ENCODE measurements at places on chromosomes 11 and 22.

GRCh38 chr22:29480512-29481264 is 670 bp downstream of the NEFH start:
- DNase-seq: no peak

DNA sequence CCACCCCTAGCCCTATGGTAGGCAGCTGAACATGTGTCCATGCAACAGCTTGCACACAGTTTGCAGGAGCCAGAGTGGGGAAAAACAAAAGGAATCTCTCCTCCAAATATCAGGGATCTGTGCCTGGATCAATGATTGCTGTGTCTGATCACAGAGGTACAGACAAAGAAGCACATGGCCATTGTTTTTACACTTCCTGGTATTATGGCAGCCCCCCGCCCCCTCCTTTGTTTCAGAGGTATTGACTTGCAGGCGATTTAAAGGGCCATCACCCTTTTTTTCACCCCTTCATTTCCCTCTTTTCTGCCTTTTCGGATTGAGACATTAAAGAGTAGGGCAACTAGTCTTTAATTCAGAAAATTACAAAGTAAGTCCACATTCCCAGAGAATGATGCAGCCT is 453.0 kb upstream of the LUZP2 start:
- DNase-seq: no peak

- DNase-seq: no peak
Observed at GRCh38 chr11:34314936-34315335, 42.9 kb downstream of the ABTB2 start.

DNA sequence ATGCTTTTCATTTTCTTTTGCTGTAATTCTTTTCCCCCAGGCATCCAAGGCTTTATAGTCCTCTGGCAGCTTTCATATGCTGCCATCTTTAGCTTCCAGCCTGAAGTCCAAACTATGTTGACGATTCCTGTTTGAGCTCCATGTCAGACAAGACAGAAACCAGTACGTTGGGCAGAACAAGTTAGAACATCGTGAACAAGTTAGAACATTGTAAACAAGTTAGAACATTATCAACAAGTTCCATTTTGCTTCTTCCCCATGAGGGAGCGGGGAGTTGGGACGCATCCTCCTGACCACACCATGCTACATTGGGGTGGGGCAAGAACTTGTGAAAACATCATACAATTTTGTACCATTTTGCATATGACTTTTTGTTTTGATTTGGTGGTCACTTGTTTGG is 23.9 kb downstream of the GLB1L2 start:
- DNase-seq: no peak

DNA sequence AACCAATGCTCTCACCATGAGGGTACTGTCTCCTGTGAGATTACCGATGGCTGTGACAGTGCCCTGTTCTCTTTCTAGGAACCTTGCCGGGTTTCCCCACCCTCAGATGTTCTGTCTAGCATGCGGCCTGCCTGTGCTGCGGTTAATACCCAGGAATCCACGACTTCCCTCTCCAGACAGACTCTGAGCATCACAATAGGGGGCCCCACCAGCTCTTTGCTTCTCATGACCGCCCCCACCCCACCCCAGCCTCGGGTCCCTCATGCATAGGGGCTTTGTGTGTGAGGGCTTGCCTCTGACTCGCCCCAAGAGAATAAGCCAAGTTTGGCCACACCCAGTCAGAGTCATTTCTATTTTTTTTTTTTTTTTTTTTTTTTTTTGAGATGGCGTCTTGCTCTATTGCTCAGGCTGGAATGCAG is 10.3 kb downstream of the PARVG start:
- DNase-seq: no peak

DNA sequence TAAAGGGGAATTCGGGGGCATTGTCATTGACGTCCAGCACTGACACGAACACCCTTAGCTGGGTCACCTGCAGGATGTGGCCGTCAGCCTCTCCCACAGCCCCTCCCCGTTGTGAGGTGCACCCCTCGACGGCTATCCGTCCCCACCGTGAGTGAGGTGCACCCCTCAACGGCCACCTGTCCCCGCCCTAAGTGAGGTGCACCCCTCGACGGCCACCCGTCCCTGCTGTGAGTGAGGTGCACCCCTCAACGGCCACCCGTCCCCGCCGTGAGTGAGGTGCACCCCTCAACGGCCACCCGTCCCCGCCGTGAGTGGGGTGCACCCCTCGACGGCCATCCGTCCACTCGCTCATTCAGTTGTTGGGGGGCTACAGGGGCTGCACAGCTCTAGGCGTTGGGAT is 2.9 kb downstream of the CDHR5 start:
- DNase-seq: no peak

GRCh38 chr11:105862736-105863367 is 159.2 kb downstream of the MSANTD4 start:
- peak; percentile 27 for DNase-seq

DNA sequence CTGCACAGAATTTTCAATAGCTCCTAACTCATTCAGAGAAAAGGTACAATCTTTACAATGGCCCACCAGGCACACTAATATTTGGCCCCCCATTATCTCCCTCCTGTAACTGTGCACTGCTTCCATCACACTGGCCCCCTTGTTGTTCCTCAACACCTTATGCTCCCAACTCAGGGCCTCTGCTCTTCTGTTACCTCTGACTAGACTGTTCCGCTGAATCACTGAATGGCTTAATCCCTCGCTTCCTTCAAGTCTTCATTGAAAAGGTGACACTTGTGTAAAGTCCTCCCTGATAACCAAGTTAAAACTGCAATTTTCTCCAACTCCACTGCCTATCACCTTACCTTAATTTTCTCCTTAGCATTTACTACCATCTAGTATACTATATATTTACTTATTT is 21.8 kb downstream of the PIK3C2A start:
- no peak for DNase-seq
